ENCODE measurements at places on chromosomes 16 and 17.

DNA sequence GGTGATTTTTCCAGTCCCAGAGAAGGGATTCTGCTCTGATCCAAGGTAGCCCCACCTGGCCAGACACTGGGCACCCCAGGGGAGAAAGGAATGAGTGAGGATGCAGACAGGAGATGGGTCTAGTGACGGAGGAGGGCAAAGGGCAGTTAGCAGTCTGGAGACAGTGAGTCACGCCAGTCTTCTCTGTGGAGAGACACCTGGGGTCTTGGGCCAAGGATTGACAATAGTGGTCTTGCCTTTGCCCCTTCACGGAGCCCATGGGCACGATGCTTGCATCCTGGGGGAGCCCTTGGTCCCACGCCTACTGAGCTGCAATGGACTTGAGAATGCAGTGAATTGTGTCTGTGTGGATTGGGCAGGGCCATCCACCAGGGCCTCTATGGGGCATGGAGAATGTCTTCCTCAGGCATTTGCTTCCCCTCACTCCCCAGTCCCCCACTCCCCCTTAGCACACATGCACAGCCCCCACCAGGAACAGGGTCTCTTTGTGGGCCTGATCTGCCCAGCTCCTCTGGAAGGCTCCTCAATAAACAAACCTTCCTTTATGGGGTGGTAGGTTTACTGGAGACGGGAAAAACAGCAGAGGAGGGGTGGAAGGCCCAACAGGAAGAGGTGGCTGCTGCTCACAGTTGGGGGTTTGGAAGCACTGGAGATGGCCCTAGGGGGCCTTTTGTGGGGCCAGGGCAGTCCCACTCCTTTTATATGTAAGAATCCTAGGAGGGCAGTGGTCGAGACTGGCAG lies 1.4 kb downstream of the CHAD start:
- no peak for DNase-seq

DNA sequence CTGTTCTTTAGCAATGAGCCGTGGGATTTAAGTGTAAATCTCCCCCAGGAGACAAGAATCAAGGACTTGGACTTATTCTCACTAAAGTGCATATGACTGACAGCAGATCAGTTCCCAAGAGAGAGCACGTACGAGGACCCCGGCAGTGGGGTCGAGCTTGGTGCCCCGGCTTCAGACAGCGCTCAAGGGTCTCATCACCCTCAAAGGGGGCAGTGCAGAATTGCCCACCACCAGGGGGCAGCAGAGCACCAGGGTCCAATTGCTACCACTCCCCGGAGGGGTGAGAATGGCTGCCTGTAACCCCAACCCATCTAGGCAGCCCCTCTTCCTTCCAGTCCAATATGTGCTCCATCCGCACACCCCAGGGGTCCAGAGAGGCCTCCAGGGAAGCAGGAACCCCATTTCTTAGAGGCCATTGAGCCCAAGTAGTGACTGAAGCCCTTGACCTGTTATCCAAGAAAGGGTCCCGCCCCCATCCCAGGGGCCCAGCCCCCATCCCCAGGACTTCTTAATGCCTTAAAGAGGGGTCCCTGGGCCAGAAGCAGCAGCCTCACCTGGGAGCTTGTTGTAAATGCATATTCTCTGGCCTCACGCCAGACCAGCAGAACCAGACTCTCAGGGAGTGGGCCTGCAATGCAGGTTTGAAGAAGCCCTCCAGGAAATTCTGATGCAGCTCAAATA lies 86.1 kb downstream of the ZDHHC7 start:
- peak; percentile 52 for DNase-seq

DNA sequence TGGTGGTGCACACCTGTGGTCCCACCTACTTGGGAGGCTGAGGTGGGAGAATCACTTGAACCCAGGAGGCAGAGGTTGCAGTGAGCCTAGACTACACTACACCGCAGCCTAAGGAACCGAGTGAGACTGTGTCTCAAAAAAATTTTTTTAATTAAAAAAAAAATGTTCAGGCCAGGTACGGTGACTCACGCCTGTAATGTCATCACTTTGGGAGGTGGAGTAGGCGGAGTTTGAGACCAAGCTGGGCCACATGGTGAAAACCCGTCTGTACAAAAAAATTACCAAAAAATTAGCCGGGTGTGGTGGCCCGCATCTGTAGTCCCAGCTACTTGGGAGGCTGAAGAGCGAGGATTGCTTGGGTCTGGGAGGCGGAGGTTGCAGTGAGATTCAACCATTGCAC lies 3.6 kb upstream of the FAM222B start:
- no peak for DNase-seq

DNA sequence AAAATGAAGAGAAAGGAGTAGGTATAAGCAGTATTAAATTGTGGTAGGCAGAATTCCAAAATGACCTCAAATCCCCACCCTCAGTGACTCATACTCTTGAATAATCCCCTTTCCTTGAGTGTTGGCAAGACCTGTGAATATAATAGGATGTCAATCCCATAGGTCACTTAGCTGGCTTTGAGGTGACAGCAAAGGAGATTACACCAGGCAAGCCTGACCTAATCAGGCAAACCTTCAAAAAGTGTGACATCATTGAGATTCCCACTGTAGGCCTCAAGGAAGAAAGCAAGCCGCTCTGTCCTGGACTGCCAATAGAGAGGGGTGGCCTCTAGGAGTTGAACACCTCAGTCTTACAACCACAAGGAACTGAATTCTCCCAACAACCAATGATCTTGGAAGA lies 535.2 kb downstream of the RBFOX1 start:
- DNase-seq = no peak

DNA sequence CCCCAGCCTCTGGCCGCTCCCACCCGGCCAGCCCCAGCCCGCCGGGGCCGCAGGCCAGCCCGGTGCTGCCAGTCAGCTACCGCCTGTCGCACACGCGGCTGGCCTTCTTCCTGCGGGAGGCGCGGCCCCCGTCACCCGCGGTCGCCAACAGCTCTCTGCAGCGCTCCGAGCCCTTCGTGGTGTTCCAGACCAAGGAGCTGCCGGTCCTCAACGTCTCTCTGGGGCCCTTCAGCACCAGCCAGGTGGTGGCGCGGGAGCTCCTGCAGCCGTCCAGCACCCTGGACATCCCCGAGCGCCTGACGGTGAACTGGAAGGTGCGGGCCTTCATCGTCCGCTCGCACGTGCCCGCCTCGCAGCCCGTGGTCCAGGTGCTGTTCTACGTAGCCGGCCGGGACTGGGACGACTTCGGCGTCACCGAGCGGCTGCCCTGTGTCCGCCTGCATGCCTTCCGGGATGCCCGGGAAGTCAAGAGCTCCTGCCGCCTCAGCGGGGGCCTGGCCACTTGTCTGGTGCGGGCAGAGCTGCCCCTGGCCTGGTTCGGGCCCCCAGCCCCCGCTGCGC lies 46.8 kb downstream of the TMEM132E start:
- no peak for DNase-seq

DNA sequence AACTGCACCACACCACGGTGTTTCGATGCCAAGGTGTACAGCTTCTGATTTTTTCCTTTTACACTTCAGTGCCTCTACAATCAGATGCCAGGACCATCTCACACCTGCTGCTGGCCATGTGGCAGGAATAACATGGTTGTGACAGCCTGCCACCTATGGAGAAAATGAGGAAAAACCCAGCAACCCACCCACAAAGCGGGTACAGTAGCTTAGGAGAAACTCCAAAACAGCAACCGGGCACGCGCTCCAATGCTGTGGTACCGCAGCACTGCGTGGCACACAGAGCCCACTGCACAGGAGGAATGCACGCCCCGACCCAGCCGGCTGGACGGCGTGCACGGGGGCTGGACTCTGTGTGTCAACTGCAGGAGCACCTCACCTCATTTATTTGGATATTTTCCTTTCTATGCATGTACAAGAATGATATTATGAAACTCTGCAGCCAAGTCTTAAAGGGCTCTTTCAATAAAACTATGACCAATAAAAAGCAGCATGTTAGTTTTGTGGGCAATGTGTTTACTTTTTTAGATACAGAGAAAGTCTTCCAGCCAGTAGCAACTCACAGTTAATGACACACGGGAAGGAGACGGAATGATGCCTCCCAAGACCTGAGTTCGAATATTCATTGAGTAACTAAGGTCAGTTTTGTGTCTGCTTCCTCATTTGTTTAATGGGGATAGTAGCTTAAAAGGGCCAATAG lies 45.9 kb downstream of the MAP1LC3B start:
- DNase-seq = no peak

DNA sequence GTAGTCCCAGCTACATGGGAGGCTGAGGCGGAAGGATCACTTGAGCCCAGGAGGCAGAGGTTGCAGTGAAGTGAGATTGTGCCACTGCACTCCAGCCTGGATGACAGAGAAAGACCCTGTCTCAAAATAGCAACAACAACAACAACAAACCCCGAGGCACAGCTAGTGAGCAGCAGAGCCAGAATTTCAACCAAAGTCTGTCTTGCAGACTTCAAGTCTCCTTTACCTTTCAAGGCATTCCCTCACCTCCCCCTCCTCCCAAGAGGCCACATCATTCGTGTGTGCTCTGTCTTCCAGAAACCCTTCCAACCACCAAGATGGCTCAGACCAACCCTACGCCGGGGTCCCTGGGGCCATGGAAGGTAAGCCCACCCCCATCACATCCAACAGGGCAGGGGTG lies 2.2 kb downstream of the CRYBA1 start:
- DNase-seq = no peak

- DNase-seq = no peak
These were observed 57.8 kb downstream of the WSB1 start for GRCh38 chr17:27351759-27352158.

GRCh38 chr16:47731252-47731651 lies 270.1 kb downstream of the PHKB start:
- DNase-seq = no peak

- no peak for DNase-seq
These were observed 39.8 kb upstream of the MMP2 start for GRCh38 chr16:55439101-55439690.

GRCh38 chr16:46836534-46837530 lies 5.9 kb upstream of the C16orf87 start:
- no peak for DNase-seq

DNA sequence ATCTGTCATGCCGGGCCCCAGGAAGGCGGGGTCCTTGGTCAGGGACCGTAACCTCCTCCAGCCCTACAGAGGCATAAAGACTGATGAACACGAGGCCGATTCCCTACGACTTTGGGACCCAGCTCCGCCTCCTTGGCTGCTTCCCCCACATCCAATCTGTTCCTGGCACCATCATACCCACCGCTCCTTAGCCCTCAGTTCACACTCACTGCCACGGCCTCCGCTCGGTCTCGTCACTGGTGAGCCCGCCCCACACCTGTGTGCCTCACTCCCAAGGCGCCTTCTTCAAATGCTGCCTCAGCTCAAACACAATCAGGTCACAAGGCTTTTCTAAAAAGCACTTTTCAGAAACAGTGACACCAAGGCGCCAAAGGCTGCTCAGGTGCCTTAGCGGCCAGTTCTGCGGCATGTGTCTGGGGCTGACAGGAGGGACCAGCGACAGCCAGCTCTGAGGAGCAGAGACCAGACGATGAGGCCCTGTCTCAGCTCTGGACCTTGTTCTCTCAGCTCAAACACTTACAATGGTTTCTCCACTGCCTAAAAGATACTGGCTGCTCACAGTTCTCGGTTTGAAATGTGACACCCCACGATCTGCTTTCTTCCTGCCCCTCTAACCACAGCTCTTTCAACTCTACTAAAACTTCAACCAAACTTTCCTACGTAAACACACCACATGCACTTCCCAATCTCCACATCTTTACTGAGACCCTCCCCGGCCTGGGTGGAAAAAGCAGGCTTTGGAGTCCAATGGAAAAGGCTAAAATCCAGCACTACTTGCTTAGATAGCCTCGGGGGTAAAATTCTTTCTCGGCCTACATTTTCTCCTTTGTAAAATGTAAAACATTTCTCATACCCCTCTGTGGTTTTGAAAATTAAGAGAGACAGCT lies 33.2 kb downstream of the CYB5D2 start:
- DNase-seq = peak; percentile 58

GRCh38 chr16:85390511-85391174 lies 222.5 kb upstream of the GSE1 start:
- no peak for DNase-seq

GRCh38 chr16:56298116-56298515 lies 106.8 kb downstream of the GNAO1 start:
- no peak for DNase-seq

DNA sequence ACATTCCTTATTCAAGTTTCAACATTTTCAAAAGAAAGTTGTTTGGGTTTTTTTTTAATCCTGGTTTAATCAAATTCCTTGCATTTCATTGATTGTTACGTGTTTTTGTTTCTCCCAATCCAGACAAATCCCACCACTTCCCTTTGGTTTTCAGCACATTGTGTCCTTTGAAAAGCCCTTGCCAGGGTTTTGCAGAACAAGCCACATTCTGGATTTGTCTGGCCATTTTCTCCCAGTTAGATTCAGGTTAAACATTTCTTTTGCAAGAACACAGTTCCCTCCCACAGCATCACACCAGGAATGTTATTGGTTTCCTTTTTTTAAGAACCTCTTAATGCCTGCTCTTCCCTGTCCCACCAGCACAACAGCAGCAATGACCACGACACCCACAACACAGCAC lies 278.0 kb upstream of the SALL1 start:
- DNase-seq = no peak

- DNase-seq = no peak
These were observed 1.1 kb downstream of the ARL4D start for GRCh38 chr17:43399839-43400328.

DNA sequence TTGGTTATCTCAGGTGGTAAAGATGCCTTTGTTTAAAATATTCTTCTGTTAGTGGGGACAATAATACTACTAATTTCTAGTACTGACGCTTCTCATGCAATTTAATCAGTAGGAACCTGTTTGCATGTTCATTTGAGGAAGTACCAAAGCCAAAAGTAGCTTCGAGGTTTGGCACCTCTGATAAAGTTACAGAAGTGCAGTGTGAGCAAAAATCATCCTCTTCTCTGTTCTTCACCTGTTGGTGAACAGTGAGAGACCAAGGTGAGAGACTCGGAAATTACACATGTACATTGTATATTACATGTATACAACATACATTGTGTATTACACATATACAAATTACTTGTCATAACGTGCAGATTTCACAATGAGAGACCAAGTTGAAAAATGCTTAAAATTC lies 404.6 kb downstream of the MAF start:
- no peak for DNase-seq

DNA sequence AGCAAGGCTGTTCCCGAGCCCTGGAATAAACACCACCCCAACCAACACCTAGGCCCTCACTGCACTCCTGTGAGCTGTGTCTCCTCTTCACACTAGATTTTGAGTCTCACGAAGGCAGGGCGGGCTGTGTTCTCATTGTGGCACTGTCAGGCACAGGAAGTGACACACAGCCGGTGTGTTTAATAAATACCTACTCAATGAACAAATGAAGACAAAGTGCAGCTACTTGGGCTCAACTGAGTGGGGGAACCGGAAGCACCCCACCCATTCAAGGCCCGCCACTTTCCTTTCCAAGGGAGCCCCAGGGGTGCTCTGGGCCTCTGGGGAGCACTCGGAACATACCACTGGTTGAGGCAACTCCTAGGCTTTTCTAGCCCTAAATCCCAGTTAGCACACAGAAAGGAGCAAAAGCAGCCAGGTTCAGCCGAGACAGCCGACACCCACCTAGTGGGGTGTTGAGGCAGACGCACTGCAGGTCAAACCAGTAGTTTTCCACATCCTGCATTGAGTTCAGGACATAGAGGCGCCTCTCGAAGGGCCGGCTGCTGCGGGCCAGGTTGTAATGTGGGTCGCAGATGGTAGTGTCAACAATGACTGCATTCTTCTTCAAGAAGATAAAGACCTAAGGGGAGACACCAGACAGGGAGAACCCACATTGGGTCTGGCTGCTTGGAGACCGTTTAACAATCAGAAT lies 57.7 kb downstream of the GTF3C1 start:
- DNase-seq = peak; percentile 59

All from CD8-positive, alpha-beta T cell (primary cell).